ENCODE measurements at places on chromosomes 13 and 19.

DNA sequence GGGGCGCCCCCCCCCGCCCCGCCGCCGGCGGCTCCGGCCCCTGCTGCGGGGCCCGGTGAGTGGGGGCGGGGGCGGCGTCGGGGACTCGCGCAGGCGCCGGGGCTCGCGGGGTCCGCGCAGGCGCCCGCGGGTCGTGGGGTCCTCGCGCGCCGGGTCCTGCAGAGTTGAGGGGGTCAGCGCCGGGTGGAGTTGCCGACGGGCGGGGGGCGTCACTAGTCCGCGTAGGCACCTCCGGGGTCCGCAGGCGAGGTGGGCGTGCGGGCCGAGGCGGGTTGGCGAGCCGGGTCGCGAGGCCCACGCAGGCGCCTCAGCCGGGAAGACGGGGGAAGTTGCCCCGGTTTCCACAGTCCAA lies 365 bp downstream of the PPP6R1 start:
- DNase-seq: no peak

DNA sequence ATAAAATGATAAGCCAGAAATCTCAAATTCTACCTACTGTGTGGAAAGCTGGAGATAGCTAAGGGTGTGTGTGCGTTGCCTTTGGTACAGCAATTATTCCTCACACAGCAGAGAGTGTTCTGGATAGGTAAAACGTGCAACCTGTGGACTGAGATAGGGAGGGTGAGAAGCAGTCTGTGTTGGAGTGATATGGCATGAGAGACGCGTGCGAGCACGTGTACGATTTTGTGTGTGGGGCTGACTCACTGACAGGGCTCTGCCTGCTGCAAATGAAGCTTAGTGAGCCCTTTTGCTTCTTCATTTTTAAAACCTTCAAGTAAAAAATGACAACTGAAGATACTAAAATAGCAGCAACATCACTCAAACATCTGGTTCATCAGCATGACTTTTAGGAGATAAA lies 35.7 kb upstream of the SLC10A2 start:
- DNase-seq: no peak

- DNase-seq: no peak
Observed at GRCh38 chr19:55027472-55028337, 10.4 kb downstream of the GP6 start.

DNA sequence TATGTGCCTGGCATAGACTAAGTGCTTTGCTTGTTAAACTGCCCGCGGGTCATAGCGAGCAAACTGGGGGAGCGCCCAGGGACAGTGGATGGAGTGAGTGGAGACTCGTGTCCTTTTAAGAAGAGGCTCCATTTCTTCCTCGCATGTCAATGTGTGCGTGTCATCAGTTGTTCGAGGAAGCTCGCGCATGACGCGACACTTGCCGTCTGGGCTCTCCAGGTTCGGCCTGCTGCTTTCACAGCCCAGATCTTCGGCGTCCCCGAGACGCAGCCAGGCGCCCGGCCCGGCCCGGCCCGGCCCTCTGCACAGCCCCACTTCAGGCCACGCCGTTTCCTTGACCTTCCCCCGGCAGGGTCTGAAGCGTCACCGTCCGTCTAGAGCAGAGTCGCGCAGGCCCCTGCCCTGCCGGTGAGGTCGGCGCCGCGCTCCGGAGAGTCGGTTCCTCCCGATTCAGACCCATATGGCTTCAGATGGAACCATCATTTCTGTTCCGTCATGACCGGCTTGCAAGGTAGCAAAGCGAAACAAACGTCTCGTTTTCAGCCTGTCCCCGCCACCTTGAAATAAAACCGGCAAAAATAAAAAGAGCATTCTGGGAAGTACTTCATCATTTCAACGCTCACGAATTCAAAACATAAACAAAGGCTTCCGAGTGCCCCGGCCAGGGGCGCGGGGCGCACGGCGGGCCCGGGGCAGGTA lies 599 bp upstream of the ARHGEF7 start:
- DNase-seq: peak; percentile 66

DNA sequence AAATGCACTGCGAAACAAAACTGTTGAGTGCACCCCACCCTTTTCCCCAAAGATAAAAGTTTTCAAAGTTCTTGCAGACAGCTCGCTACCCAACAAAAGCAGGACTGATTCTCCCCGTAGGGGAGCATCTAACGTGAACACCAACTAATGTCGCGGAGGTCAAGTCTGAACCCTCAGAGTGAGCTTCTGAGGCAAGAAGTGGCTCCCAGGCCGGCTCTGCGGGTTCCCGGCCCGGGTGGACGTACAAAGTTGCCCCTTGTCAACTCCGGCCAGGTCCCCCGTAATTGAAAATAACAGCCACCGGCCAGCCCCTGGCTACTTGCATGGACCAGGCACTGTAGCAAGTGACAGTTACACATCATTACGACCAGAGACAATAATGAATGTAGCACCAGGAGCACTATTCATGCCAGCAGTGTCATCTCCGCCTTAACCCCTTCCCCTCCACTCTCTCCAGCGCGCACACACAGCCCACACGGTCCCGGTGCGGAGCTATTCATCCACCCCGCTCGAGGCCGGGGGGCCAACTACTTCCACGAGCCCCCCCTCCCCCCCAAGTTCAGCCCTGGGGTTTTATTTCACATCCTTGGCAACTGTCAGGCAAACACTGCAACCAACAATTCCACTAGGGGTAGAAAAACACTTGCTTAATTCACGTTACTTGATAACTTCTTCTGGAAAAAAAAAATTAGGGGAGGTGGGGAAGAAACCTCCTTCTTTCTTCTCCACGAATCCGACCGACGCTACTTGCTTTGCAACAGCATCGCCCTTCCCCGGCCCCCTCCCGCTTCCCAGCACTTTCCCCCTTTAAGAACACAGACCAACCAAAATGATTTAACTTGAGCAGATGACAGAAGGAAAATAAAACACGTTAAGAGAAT lies 1.2 kb downstream of the KLF12 start:
- DNase-seq: peak; percentile 52

DNA sequence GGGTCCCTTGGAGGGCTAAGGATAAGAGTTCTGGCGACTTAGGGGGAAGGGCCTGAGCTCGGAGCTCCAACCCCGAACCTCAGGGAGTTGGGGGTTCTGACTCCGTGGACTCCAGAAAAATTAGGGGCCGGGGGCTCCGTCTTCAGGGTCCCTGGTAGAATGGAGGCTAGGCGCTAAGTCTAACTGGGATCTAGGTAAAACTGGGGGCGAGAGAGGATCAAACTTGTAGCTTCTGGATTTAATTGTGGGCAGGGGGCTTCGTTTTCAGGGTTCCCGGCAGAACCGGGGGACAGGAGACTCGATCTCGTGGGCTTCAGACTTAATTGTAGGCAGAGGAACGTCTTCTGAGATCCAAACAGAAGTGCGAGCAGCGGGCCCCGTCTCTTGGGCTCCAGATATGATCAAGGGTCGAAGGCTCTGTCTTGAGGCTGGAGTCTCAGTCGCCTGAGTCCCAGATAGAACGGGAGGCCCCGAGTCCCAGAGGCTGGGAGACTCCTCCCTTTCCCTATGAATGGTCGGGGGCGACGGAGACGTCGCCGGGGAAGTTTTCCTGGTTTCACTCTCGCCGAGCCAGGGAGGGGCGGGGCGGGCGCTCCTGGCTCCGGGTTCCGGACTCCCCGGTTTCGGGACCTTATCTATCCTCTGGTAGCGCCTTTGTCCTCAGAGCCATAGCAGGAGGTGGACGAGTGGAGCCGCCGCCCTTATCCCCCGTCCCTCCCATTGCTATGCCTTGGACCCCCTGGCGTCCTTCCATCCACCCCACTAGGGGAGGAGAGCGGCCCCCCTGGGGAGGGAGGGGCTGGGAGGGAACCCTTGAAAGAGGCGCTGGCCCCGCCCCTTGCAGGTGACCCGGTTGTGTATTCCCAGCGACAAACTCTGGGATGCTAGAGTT lies 1.3 kb downstream of the NECTIN2 start:
- DNase-seq: peak; percentile 81

- no peak for DNase-seq
Observed at GRCh38 chr19:28652765-28653164, 560.2 kb downstream of the UQCRFS1 start.

DNA sequence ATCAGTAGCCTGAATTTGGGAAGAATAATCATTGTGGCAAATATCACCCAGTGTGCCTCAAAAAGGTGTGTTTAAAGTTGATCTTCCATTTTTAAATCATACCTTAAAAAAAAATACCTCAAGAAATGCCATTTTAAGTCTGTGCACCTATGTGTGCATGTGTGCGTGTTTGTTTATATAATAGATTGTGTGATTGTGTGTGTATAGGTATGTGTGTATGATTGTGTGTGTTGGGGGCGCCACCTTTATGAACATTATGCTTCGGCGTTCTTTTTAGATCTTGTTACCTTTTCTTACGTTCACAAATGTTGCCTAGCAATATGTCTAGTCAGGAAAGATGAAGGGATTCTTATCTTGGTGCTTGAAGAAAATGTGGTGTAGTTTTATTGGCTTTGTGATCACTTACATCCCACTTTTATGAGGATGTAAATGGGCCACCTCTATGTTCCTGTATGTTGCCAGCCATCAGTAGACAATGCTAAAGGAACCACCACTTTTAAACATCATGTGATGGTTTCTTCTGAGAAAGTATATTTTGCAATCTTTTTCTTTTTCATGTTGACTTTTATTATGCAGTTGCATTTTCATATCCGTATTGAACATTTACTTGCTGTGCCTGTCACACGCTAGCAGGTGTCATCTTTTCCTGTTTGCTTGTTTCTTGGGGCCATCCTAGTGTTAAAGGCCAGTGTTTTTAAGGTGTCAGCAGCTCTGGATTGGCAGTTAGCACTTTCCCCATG lies 2.2 kb upstream of the IRS2 start:
- DNase-seq: no peak

DNA sequence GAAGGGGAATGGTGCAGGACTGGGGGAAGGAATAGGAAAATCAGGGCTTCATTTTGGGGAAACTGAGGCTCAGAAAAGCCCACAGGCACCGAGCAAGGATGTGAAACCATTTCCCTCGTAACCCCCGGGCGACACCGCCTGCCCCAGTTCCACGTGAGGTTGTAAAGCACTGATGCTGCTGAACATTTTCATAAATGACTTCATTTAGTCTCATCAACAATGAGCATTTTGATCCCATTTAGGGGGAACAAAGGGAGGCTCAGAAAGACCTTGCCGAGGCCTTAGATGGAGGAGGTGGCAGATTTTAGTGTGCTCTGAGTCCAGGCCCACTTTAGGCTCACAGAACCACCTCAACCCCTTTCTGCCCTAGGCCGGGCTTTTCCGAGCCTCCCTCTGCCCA lies 20.5 kb upstream of the FBXO27 start:
- DNase-seq: no peak

DNA sequence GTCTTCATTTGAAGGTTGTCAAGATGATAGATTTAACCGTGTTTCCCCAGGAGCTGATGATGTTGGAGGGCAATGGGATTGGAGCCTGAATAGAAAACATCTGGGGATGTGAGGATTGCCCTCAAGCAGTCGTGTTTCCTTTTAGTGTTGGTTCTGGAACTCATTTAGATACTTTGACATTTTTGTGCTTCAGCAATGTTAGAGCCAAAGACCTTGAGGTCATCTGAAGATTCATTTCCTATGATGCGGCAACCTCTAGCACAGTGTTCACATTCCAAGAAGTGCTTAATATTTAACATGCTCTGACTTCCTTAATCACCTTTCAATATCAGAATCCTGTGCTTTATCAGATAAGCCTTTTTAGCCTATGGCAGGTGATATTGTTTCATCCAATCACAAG lies 82.7 kb downstream of the SLC10A2 start:
- DNase-seq: no peak

DNA sequence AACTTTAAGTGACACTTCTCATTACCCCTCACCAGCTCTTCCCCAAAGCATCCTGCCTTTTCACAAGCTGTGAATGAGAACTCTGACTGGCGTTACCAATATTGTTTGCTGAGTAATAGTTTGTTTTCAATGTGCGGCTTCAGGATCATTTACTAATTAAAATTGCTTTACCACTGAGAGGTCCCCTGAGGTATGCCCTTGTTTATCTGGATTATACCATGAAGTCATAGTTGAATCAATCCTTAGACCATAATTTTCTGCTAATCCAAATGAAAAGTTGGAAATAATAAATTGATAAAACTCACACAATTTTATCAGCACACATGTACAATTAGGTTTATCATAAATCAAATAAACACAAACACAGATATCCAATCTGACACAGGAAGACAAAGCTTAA lies 568.8 kb downstream of the PCDH9 start:
- no peak for DNase-seq

DNA sequence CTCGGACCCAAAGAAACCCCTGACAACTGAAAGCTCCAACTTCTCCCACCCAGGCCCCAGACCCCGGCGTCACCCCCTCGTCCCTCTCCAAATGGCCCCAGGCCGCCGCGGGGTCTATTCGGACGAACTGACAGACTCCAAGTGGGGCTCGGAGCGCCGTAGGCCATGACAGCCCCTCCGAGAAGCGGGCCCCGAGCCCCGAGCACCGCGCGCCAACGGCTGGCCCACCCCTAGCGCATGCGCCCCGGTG lies 360 bp downstream of the DDX39A start:
- no peak for DNase-seq

DNA sequence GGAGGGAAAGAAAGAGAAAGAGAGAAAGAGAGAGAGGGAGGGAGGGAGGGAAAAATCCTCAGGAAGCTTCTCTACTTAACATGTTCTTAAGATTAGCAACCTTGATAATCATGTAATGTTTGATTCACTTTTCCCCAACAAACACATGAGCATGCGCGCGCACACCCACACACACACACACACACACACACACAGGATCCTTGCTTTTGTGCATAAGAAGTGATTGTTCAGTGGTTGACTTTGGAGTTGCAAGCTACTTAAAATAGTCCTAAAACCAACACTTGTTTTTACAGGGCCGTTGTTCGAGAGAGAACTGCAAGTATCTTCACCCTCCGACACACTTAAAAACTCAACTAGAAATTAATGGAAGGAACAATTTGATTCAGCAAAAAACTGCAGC lies 100.0 kb upstream of the RAP2A start:
- no peak for DNase-seq

- no peak for DNase-seq
Observed at GRCh38 chr13:78309497-78310180, 293.7 kb downstream of the POU4F1 start.

GRCh38 chr13:46479283-46479682 lies 73.7 kb upstream of the LRCH1 start:
- DNase-seq: no peak

DNA sequence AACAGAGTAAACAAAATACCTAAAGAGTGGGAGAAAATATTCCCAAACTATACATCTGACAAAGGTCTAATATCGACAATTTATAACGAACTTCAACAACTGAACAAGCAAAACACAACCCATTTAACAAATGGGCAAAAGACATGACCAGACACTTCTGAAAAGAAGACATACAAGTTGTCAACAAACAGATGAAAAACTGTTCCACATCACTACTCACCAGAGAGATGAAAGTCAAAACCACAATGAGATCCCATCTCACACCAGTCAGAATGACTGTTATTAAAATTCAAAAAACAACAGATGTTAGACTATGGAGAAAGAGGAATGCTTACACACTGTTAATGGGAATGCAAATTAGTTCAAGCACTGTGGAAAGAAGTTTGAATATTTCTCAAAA lies 233.8 kb upstream of the EDNRB start:
- no peak for DNase-seq

DNA sequence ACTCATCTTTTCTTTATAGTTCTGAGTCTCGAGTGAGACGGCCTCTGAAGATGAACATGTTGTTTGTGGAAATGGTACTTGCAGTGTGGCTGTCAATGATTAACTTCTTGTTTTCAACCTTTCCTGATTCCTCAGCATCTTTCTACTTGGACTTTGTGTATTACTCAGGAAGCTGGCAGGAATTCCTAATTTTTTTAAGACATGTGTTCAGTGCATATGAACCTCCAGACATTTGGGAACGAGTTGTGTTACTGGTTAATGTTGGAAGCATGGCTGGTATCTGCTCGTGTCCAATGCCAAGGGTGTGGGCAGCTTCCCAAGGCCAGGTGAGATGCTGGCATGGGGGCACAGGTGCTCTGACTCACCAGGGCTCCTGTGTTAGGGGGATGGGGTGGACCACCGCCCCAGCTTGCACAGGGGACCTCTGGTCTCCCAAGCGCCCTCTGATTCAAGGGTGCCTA lies 61.1 kb upstream of the MCF2L start:
- no peak for DNase-seq
